Ovary (tissue), 10 donors: ENCODE measurements at places on chromosomes 3 and 15. TPM values are rescaled to one million over a fixed set of nuclear protein-coding genes. Genes with fewer than 3 reads are reported as not detected.

GRCh38 chr3:32454731-32455608 lies 47.7 kb downstream of the CMTM6 start:
- no peak overlapping the region for H3K27ac ChIP-seq
- no peaks in the 10 kb centered on the region for H3K27me3 ChIP-seq
- no peaks in the 10 kb centered on the region for H3K4me1 ChIP-seq
- H3K4me3 ChIP-seq = no peak overlapping the region
- DNase-seq = no peak

Gene GP9
- not detected for total RNA-seq

Gene C3orf70
- total RNA-seq = 4.3 TPM

Gene SEMA5B
- total RNA-seq = 1.4 TPM
